ENCODE measurements at places on chromosomes 12 and 14.

DNA sequence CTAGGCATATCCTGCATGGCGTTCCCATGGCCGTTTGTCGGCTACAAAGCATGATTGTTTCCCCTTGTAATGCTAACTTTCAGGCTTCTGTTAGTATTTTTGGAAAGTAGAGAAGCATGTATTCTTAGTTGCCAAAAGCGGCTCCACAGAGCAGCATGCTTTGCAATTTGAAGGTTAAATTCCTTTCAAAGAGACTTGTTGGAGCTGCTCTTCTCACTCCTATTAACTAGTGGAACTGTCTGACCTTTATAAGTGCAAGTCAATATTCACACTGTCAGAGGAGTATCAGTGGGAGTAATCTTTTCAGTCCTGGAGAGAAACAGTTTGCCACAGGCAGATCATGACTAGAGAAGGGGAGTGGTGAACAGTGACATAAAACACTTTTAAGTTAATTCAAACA lies 656.1 kb upstream of the NOVA1 start:
- no peak for DNase-seq

- no peak for DNase-seq
These were observed 66.5 kb upstream of the CAND1 start for GRCh38 chr12:67202678-67203012.

DNA sequence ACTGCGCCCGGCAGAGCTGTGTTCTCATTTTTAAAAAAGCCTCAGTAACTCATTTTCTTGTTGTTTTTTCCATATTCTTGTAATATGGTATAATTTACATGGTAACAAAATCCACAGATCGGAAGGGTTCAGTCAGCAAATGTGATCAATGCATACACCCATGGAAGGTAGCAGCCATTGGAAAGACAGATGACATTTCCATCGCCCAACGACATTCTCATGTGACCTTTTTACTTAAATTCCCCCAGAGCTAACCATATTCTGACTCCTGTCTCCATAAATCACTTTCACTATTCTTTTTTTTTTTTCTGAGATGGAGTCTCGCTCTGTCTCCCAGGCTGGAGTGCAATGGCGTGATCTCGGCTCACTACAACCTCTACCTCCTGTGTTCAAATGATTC lies 4.9 kb downstream of the PEBP1 start:
- DNase-seq = no peak

GRCh38 chr14:51236314-51236713 lies 3.7 kb upstream of the TMX1 start:
- DNase-seq = no peak

DNA sequence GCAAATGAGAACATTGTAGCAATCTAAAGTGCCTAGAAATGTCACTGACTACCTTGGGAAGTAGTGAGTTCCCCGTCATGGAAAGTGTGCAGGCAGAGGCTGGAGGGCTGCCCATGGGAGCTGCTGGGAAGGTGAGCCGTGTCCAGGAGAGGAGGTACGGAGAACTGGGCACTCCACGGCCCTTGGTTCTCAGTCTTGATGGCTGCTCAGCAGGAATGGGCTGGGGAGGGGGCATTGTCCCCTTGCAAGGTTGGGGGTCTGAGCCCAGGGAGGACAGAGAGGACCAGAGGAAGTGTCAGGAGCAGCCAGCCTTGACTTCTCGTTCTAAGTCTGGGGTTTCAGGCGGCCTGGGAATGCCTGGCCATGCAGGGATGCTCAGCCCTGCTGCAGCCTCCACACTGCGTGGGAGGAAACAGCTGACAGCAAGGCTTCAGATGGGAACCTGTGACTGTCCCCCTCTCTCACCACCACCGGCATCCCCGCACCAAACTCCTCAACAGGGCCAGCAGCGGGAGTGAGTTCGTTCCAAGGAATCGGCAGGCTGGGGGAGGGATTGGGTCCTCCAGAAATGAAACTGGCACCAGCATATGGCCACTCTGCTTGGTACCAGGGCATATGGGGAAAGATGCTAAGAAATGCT lies 140.2 kb downstream of the BCL11B start:
- no peak for DNase-seq

GRCh38 chr12:94148739-94149118 lies 352 bp downstream of the PLXNC1 start:
- no peak for DNase-seq

GRCh38 chr12:48814262-48815125 lies 3.8 kb upstream of the CACNB3 start:
- DNase-seq = peak; percentile 70

GRCh38 chr12:132143336-132144071 lies 615 bp downstream of the DDX51 start:
- DNase-seq = no peak

DNA sequence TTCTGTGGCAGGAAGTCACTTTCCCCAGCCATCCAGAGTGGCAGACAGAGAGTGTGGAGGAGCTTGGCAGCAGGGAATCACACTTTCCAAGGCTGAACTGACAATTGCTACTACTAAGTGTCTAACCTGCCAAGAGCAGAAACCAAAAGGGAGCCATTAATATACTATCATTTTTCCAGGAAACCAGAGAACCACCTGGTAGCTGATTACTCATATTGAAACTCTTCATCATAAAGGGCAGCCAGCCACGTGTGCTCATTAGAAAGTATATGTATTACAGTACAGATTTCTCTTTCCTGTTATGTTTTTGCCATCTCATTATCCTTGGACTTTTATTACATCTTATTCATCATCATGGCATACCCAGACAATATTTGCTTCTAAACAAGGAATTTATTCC lies 374.9 kb downstream of the GXYLT1 start:
- no peak for DNase-seq

GRCh38 chr12:80041692-80042091 lies 57.6 kb upstream of the OTOGL start:
- DNase-seq = no peak

DNA sequence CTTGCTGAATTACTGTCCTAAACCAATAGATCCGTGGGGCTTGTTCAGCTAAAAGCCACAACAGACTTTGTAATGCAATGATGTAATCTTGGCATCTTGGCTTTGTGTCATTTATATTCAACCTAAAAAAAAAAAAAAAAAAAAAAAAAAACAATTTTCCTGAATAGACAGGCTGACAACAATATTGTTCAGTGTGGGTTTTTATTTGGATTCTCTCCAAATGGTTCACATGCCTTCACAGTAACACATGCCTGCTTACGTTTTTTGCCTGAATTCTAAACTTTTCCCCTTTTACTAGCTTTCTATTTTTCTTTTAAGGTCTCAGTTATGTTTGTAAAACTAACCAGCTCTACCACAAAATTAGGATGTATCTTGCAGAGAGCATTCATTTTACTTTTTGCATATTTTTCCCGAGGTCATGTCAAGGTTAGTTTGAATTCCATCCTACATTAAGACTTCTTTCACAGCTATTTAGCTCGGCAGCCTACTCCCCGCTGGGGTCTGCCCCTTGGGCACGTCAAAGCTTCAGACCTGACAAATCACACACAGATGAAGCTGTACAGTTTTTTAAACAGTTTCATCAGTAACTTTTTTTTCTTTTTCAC lies 213.7 kb upstream of the NPAS3 start:
- DNase-seq = no peak

DNA sequence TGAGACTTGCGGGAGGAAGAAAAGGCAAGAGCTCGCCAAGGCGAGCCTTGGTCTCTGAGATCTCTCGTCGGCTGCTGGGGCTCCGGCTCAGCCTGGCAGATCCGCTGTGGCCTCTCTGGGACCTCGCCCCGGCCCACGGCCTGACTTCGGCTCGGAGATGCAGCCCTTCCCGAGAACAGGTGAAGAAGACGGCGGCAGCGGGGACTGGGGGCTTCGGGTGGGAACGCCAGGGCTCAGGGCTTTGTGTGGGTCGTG lies 6.0 kb upstream of the HOXC9 start:
- no peak for DNase-seq

- DNase-seq = no peak
These were observed 320.4 kb upstream of the DDHD1 start for GRCh38 chr14:53473480-53473879.

DNA sequence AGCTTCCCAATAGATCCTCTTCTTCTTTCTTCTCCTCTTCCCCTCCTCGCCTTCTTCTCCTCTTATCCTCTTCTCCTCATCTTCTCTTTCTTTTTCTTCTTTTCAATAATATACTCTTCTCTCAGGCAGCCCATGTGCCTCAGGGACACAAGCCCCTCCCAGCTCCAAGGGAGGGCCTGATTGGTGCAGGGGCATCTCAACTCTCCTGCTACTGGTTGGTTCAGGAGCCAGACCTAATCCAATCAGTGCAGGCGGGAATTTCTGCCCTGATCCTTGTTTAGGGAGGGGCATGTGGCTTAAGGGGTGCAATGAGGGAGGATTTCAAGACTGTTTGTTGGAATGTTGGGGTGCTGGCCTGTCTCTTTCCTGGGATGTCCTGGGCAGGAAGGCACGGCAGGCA lies 9.0 kb downstream of the SERPINA12 start:
- no peak for DNase-seq

DNA sequence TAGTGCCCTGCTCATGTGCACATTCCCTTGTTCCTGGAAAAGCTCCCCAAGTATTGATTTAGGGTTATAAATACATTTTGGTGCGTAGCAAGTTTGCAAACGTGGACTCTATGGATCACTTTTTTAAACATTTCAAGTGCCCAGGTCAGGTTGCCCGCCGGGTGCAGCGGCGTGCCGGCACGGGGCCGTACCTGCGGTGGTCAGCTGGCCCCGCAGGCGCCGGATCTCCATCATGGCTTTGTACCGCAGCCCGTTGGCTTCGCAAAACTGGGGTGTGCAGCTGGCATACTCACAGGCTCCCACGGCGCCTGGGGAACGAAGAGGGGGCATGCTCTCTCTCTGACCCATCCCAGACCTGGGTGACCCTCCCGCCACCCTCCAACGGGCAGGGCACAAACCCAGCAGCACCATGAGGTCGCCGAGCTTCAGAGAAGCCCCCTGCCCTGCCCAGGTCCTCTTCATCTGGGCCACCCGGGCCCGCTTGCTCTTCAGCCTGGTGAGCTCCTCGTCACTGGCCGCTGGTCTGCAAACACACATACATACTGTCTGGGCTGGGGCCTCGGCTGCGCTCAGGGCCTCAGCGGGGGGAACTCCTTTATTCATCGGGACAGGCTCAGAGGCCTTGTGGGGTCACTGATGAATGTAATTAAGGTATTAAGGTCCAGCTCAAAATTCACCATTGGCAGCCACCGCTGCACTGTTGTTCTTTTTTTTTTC lies 35.1 kb downstream of the DHX37 start:
- no peak for DNase-seq

- DNase-seq = no peak
These were observed 240.0 kb downstream of the DIO2 start for GRCh38 chr14:79971330-79971729.

DNA sequence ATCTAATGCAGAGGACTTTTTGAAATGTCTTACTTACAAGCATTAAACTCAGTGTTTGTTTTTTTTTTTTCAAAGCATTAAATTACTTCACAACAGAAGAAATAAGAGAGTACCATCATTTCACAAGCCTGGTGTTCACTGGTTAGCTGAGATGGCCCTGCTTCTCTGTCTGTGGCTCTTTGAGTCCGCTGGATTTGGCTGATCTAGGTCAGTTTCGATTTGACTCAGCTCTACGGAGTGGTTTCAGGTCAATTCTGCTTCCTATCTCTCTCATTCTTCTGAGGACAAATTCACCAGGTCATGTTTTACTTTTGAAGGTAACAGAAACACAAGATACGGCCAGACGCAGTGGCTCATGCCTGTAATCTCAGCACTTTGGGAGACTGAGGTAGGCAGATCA lies 1066.1 kb downstream of the FLRT2 start:
- no peak for DNase-seq

DNA sequence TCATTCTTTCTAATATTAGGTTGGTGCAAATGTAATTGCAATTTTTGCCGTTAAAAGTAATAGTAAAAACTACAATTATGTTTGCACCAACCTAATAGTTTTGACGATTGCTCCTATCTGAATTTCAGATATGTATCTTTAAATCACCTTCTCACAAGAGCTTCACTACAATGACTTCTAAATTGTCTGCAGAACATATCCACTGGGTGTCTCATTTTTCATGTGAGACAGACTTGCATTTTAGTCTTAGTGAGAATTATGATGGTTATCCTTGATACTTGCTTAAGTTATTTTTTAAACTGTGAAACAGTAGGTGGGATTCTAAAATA lies 84.6 kb downstream of the ITPR2 start:
- DNase-seq = no peak

DNA sequence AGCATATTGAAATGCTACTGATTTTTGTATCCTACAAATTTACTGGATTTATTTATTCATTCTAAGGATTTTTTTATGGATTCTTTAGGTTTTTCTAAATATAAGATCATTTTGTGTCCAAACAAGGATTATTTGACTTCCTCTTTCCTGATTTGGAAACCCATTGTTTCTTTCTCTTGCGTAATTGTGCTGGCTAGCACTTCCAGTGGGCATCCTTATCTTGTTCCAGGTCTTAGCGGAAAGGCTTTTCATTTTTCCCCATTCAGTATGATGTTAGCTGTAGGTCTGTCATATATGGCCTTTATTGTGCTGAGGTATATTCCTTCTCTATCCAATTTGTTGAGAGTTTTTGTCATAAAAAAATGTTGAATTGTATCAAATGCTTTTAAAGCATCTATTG lies 57.2 kb upstream of the RHOJ start:
- no peak for DNase-seq

GRCh38 chr14:73780391-73780790 lies 66.2 kb upstream of the PNMA1 start:
- DNase-seq = no peak

DNA sequence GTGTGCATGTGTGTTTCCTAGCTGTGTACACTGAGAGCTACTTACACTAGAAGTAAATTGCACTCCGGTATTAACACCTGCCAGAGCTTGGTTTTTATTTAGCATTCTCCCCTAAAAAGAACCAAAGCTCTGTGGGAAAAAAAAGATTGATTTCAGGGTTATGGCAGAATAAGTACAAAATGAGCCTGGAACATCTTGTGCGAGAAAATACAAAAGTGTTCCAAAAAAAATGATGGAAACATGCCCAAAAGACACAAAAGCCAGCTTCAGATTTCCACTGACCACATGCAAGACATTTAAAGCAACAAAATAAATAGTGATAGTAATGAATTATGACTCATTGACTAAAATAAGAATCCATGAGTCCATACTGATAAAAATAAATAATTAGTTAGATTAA lies 188.3 kb downstream of the GXYLT1 start:
- no peak for DNase-seq

Measured in SK-N-DZ (cell line).